Amygdala (tissue), 56 donors: ENCODE measurements at places on chromosomes 7 and 10.

DNA sequence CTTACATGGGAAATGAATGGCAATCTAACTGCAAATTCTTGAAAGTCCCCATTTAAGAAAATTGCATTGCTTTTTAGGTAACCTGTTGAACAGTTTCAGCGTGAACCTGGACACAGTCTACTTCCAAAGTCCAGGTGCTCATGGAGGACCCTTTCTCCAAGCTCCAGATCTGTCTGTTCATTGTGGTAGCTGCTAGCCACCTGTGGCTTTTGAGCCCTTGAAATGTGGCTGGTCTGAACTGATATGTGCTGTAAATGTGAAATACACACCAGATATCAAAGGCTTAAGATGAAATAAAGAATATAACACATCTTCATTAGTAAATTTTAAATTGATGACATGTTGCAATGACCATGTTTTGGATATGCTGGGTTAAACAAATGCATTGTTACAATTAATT lies 4.2 kb downstream of the CACNB2 start:
- no peak for DNase-seq

DNA sequence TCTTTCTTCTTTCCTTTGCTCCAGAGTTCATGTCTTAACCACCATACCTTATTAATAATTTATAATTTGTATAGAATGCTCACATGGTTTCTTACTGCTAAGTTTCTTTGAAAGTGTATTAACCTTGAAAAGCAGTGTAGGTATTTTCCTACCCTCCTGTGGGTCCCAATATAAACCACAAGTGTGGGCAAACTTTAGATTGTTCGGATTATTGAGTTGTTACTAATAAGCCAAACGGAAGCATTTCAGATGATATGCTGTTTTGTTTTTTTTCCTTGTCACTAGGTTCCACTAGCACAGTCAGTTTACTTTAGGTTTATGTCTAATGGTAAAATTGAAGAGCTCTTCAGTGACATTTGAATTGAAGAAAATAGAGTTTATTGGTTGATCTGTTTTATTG lies 10.2 kb downstream of the SSBP1 start:
- DNase-seq: no peak

DNA sequence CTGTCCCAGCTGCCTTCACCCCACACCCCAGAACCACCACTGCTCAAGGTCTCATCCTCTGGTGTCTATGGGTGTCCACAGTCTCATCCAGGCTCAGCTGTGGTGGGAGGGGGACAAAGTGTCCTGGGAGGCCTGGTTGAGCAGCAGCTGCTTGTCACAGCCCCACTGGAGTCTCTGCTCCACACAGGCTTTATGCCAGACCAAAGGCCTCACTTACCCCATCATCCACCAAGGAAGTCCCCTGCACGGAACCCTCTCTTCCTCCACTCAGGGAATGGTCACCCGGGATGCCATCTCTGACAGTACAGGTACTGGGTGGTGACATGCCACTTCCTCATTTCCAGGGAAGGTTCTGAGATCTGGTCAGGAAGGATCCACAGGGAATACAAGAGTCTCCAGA lies 925.4 kb upstream of the ZNF722 start:
- DNase-seq: no peak

GRCh38 chr10:16856567-16856966 lies 39.3 kb upstream of the RSU1 start:
- no peak for DNase-seq

- DNase-seq: no peak
Measured at GRCh38 chr7:150942591-150943452, 35.3 kb downstream of the KCNH2 start.

DNA sequence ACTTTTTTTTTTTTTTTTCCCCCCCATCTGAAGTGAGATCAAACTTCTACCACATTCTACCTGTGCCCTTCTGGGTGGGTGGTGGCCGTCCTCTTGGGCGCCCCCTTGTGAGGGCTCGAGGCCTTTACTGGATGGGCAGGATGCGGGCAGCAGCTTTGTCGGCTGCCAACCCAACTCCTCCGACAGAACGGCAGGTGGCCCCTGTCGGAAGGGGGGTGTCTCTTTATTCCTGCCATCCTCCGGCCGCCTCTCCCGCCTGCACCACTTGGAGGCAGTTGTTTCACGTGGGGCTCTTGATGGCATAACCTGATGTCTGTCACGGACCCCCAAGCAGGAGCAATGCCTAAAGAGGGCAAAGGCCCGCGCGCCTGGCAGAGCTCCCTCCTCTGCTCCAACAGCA lies 31.0 kb downstream of the AMZ1 start:
- DNase-seq: no peak

GRCh38 chr7:83547526-83547925 lies 101.4 kb downstream of the SEMA3E start:
- no peak for DNase-seq
